ENCODE measurements at places on chromosomes 1 and 21.

GRCh38 chr1:82099170-82099569 is 298.4 kb downstream of the ADGRL2 start:
- DNase-seq, result no peak

DNA sequence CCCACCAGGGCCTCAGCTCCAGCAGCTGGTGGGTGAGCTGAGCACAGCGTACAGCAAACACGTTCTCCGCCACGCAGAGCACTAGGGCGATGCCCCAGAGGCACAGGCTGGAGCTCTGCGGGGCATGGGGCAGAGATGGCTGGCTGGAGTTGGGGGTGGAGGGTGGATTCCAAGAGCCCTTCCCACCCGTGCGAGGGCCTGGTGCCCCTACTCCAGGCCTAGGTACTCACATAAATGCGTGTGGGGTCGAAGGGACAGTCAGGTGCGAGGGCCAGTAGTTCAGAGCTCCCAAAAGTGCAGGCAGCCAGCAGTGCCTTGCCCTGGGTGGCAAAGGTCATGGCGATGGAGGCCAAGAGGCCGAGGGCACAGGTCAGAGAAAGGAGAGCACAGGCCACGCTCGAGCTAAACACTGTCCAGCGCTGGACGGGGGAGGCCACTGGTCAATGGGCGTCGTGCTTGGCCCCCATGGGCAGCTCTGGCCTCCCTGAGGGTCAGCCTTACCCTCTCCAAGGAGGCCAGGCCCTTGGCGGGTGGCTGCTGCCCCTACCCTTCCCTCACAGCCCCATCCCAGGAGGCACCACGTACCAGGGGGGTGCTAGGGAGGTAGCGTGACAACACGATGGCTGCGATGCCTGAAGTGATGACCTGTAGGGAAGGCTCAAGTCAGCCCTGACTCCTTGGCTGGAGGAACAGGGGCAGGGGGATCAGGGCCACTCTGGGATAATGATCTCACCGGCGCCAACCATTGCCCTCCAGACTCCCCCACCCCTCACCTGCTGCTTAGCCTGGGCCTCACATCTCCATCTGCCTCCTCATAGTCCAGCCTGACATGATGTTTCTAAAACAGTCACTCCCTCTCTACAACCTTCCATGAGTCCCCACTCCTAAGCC is 5.6 kb downstream of the TMEM54 start:
- DNase-seq, result no peak

GRCh38 chr1:220217383-220217988 is 54.8 kb downstream of the RAB3GAP2 start:
- no peak for DNase-seq

DNA sequence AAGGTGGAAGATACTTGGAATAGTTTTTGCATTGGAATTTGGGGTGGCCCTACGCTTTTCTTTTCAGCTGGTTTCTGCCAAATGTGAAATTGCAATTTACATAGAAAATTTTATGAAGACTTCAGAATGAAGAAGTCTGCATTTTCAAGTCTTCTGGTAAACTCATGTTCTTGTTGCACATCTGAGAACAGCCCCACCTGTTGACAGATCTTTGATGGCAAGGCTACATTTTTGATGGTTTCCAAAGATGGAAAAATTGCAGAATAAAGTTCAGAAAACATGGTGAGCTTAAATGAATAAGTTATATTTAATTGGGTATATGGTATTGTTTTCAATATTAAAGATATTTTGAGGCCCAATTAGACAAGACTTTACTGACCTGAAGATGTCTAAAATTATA is 25.4 kb downstream of the OLFM3 start:
- no peak for DNase-seq

GRCh38 chr1:108742253-108742652 is 4.2 kb upstream of the STXBP3 start:
- no peak for DNase-seq

GRCh38 chr1:6459850-6460265 is 6.1 kb downstream of the TNFRSF25 start:
- no peak for DNase-seq

DNA sequence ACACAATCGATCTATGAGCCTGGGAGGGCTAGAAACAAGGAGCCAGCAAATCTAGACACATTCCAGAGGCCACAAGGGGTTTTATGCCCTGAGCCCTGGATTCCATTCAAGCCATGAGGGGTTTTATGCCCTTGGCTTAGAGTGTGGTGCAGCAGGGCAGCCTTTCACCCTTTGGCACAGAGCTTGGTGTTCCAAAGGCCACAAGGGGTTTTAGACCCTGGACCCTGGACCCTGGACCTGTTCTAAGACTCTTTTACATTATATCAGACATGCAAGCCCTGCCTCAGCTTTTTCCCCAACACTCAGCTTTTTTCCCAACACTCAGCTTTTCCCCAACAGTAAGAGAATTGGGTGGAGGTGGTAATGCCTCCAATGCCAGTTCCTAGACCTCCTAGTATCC is 13.3 kb downstream of the MSTO1 start:
- DNase-seq, result no peak

DNA sequence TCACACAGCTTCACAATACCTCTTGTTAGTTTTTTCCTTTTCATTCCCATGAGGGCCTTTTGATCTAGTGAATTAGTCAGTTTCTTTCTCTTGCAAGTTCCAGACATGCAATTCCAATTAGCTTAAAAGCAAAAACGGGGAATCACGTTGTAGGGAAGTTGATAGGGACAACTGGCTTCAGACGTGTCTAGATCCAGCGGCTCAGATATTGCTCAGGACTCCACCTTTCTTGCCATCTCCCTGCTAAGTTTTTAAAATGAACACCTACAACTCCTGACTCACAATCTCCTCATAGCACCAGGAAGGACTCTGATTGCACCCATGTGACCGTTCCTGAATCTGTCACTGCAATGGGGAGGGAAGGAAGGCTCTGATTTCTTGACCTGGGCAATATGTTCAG is 63.8 kb upstream of the ARHGAP29 start:
- DNase-seq, result no peak

DNA sequence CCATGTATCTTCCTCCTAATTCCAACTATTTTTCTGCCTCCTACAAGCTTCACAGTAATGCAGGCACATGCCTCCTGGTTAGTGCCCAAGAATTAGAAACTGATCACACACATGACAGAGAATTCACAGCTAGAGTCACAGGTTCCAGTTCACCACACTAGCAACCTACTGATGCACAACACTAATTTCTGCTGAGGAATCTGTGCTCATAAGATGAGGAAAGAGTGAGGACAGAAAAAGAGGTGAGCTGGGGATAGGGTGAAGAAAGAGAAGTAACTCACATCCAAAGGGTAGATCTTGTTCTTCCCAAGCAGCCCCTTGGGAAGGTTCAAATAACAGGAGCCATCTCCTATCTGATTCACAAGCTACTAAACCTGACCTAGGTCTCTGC is 61.3 kb downstream of the PUM1 start:
- no peak for DNase-seq

GRCh38 chr1:178174539-178174938 is 80.6 kb downstream of the RASAL2 start:
- DNase-seq, result no peak

DNA sequence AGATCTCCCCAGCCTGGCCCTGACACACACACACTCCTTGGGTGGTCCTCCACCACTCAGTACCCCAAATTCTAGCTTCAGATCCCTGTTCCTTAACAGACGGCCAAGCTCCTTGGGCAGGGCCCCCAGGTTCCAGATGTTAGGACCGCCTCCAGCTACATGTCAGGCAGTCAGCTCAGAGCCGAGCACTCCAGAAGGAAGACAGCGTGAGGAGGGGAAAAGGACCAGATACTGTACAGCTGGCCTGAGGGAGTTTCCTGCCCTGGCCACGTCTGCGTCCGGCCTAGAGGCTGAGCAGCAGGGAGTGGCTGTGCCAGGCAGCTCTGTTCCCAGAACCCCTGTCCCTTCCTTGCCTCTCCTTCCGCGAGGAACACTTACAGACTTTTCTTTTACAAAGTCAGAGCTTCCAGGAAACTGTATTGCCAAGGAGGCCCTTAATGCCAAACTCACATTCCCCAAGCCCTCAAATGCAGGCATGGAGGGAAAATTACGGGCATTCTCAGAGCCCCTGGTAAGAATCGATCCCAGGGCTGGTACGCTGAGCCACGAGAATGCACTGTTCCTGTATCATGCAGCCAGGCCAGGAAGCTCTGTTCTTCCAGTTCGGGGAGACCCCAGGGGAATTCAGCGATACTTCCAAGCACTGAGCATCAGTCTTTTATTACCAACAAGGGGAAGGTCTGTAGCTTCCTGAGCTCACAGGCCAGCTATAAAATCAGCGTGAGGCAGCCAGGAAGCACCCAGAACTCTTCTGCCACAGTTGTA is 45.2 kb upstream of the CNTN2 start:
- DNase-seq, result no peak

- DNase-seq, result no peak
Measured at GRCh38 chr1:227305894-227306626, 12.2 kb downstream of the CDC42BPA start.

GRCh38 chr1:33454646-33455282 is 17.7 kb upstream of the ZSCAN20 start:
- no peak for DNase-seq

DNA sequence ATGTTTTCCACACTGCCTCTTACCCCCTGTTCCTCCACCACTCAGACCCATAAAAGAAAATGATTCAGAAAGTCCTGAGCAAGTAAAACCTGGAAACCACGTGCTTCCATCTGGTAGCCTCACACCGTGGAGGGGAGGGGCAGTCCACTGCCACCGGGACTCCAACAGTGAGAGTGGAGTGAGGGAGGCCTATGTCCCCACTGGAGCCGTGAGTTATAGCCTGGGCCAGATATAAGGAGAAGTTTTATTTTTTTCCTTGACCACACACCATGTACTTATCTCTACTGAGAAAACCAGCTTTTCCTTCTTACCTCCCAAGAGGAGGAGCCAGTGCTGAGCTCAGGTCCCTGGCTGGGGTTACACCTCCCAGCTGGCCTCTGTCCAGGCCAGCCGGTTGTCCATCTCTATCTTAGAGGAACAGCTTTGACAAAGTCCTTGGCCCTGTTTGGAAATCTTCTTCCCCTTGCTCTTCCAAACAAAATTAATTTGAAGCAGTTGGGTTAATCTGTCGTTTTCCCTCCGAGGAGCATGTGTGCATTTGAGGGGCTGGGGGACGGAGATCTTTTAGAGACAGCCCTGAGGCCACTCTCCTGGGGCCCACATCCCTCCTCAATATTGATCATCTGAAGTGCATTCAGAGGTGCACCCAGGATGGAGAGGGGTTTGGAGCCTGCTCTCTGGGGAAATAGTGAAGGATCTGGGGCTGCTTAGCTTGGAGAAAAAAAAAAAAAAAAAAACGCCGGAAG is 49.1 kb upstream of the SERBP1 start:
- DNase-seq, result no peak

- DNase-seq, result no peak
Measured at GRCh38 chr1:31575369-31576140, 760 bp upstream of the TINAGL1 start.

DNA sequence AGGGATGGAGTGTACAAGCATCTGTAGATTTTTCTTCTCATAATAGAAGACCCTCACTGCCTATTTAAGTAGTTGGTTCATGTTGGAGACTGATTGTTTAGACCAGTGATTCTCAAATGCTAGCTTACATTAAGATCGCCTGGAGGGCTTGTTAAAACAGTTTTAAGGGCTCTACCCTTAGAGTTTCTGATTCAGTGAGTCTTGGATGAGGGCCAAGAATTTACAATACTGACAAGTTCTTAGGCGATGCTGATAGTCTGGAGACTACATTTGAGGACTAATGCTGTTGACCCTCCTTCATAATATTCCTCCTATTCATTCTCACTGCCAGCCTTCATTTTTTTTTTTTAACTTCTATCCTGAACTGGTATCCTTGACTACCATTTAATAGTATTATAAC is 15.2 kb upstream of the AGO3 start:
- DNase-seq, result peak; percentile 8

GRCh38 chr1:203084588-203085527 is 954 bp downstream of the MYOG start:
- DNase-seq, result no peak

DNA sequence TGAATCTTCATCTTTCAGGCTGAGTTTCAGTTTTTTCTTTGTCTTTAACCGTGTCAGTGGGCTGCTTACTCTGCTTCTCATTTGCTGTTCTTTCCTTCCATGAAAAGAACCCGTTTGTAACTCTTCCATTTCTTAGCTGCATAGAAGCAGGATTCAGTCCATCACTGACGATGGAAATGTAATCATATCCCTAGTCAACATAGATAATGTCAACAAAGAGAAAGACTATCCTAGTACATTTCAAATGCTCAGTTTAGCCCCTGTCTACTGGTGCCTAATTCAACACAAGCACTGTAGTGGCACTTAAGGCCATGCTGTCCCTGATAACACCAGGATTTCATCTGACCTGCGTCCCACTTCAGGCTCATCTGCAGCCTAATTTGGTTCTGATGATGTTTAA is 376 bp downstream of the GBP1 start:
- no peak for DNase-seq

GRCh38 chr1:154849645-154850131 is 20.4 kb downstream of the KCNN3 start:
- no peak for DNase-seq

- peak; percentile 59 for DNase-seq
Measured at GRCh38 chr1:93448983-93449804, 1.3 kb downstream of the FNBP1L start.

- DNase-seq, result no peak
Measured at GRCh38 chr1:206653715-206654459, 18.6 kb downstream of the DYRK3 start.

- peak; percentile 9 for DNase-seq
Measured at GRCh38 chr1:32848354-32849063, 22.2 kb downstream of the FNDC5 start.

- no peak for DNase-seq
Measured at GRCh38 chr1:22536506-22536905, 26.8 kb upstream of the EPHA8 start.

DNA sequence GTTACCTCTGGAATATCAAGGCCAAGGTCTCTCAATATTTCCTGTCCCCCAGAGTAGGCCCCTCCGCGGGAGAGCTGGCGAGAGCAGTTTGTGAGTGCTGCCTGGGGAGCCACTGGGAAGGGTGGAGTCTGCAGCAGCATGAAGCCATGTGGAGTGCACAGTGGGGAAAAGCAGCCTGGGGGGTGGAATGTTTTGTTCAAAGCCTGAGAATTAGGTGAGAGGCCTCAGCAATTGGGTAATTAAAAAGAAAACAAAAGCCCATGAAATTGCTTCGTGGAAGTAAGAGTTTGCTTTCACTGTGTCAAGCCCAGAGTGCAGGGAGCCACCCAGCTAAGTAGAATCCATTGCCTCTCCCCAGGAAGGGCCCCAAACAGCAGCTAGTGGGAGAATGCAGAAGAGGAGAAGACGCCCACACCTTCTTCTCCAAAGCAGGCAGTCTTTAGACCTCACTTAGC is 30.2 kb upstream of the DISC1 start:
- DNase-seq, result no peak

- peak; percentile 88 for DNase-seq
Measured at GRCh38 chr1:179586107-179586823, 5.4 kb upstream of the TDRD5 start.
